Breast epithelium (tissue), 4 donors: ENCODE measurements at places on chromosomes 3 and 15. TPM values are rescaled to one million over a fixed set of nuclear protein-coding genes. Genes with fewer than 3 reads are reported as not detected.

MKRN2 gene
- 34.7 TPM for total RNA-seq

PPP4R2 gene
- total RNA-seq: 71.4 TPM

GRK7 gene
- total RNA-seq: 0.15 TPM

C3orf85 gene
- not detected for total RNA-seq

KATNBL1 gene
- total RNA-seq: 67.6 TPM

STXBP5L gene
- total RNA-seq: 0.29 TPM

TLR9 gene
- total RNA-seq: 0.29 TPM

FGF7 gene
- total RNA-seq: 42.9 TPM

HESX1 gene
- 0.66 TPM for total RNA-seq

DNA sequence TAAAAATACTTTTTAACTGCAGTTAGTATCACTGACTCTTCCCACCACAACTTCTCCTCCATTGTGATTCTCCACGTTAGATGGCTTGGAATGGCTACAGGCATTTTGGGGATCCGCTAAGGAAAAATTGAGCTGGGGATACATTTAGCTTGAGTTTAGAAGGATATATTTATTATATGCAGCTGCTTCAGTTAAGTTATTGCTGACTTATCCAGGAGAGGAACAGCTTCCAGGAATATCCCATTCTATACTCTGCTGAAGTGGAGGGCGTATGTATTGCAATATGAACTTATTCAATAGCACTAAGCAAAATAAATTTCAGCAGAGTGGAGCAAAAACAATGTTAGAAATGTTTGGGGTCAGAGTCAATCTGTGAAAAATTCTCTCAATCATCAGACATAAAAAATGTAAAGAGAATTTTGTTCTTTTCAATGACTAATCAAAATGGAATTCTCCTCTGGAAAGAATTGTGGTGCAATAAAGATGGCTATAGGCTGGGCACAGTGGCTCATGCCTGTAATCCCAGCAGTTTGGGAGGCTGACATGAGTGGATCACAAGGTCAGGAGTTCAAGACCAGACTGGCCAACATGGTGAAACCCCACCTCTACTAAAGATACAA is 84.7 kb downstream of the NCEH1 start:
- H3K4me1 ChIP-seq: no peaks in the 10 kb centered on the region
- H3K36me3 ChIP-seq: no peaks in the 10 kb centered on the region

- H3K27ac ChIP-seq: no peak overlapping the region
- no peaks in the 10 kb centered on the region for H3K36me3 ChIP-seq
- H3K4me1 ChIP-seq: no peaks in the 10 kb centered on the region
- no peak for DNase-seq
These were observed 18.4 kb downstream of the GOLGB1 start for GRCh38 chr3:121730940-121731687.

DNA sequence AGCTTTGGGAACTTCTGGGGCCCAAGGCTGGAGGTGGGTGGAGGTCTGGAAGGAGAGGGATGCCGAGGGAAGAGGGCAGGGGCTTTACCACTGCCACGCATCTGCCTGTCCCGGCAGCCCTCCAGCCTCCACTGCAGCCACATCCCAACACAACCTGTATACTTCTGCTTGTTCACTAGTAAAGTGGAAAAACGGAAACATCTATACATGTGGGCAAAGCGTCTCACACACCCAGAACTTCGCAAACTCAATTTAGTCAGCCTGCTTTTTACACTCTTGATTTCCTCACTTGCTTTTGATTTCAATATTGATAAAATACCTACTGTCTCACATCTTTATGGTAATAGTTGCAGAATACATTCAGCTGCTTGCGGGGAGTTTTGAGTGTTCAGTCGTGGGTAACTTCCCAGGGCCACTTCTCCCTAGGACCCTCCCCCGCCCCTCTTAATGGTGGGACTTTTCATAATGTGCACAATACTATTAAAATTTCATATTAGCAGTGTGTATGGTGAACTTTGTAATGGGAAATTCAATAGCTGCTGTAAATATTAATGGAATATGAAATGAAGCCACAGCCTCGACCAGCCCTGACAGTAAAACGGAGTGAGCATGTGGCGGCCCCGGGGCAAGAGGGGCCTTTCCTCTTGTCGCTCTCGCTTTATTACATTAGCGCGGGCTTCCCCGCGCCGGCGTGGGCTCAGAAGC is 85.2 kb downstream of the NR2F2 start:
- H3K4me1 ChIP-seq: peaks cover 5% of the 10 kb centered on the region
- no peak overlapping the region for H3K27ac ChIP-seq
- peaks cover 98% of the 10 kb centered on the region for H3K27me3 ChIP-seq
- H3K4me3 ChIP-seq: peak overlapping the region; percentile 55

DNA sequence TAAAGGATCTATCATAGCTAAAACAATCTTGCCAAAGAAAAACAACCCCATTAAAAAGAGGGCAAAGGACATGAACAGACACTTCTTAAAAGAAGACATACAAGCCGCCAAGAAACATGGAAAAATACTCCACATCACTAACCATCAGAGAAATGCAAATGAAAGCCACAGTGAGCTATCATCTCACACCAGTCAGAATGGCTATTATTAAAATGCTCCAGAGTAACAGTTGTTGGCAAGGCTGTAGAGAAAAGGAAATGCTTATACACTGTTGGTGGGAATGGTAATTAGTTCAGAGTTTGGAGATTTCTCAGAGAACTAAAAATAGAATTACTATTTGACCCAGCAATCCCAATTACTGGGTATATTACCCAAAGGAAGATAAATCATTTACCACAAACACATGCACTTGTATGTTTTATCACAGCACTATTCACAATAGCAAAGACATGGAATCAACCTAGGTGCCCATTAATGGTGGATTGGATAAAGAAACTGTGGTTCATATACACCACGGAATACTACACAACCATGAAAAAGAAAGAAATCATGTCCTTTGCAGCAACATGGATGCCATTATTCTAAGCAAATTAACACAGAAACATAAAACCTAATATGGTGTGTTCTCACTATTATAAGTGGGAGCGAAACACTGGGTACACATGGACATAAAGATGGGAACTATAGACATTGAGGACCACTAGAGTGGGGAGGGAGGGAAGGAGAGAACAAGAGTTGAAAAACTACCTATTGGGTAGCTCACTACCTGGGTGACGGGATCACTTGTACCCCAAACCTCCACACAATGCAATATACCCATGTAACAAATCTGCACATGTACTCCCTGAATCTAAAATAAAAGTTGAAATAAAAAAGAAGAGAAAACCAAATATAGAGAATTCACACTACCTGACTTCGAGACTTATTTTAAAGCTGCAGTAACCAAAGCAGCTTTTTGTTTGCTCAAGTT is 32.6 kb downstream of the ITGA11 start:
- no peak overlapping the region for H3K4me3 ChIP-seq
- no peak for DNase-seq
- H3K27ac ChIP-seq: no peak overlapping the region
- H3K27me3 ChIP-seq: no peaks in the 10 kb centered on the region

- no peaks in the 10 kb centered on the region for H3K4me1 ChIP-seq
- no peak overlapping the region for H3K4me3 ChIP-seq
- no peak overlapping the region for H3K27ac ChIP-seq
- DNase-seq: no peak
- H3K27me3 ChIP-seq: no peaks in the 10 kb centered on the region
These were observed 242.0 kb downstream of the EDEM1 start for GRCh38 chr3:5429517-5429890.

GRCh38 chr3:3107858-3108257 is 2.3 kb downstream of the IL5RA start:
- H3K27ac ChIP-seq: no peak overlapping the region
- no peak overlapping the region for H3K4me3 ChIP-seq
- H3K4me1 ChIP-seq: no peaks in the 10 kb centered on the region
- H3K36me3 ChIP-seq: no peaks in the 10 kb centered on the region

GRCh38 chr3:88000853-88001252 is 58.0 kb downstream of the CGGBP1 start:
- H3K36me3 ChIP-seq: no peaks in the 10 kb centered on the region
- DNase-seq: no peak
- no peaks in the 10 kb centered on the region for H3K4me1 ChIP-seq
- H3K4me3 ChIP-seq: peak overlapping the region; percentile 17
- H3K27ac ChIP-seq: no peak overlapping the region

DNA sequence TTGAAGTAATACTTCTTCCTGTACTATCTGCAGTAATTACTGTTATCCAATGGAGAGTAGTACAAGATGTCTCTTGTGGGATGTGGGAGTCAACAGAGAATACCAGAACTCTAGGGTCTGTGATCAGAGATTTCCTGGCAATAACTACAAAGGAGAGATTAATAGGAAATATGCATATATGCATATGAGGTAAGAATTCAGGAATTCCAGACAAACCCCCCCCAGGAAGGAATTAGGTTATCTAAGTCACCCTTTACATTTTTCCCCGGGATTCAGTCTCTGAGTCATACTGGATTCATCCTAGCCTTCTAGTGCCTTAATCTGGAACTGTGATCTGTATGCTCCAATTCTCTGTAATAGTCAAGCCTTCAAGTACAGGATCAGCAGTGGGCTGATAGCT is 49.4 kb downstream of the GTF2E1 start:
- H3K4me3 ChIP-seq: no peak overlapping the region
- H3K36me3 ChIP-seq: no peaks in the 10 kb centered on the region
- no peaks in the 10 kb centered on the region for H3K4me1 ChIP-seq
- H3K27me3 ChIP-seq: no peaks in the 10 kb centered on the region
- DNase-seq: no peak

- H3K36me3 ChIP-seq: no peaks in the 10 kb centered on the region
- peak overlapping the region; percentile 94 for H3K27ac ChIP-seq
- H3K4me3 ChIP-seq: no peak overlapping the region
These were observed 59.5 kb upstream of the RYK start for GRCh38 chr3:134309987-134310700.

- H3K27me3 ChIP-seq: no peaks in the 10 kb centered on the region
- no peak overlapping the region for H3K4me3 ChIP-seq
- no peaks in the 10 kb centered on the region for H3K36me3 ChIP-seq
- H3K27ac ChIP-seq: no peak overlapping the region
- no peaks in the 10 kb centered on the region for H3K4me1 ChIP-seq
These were observed 78.0 kb upstream of the MBNL1 start for GRCh38 chr3:152190636-152191183.

GRCh38 chr3:147645761-147646160 is 236.6 kb downstream of the ZIC1 start:
- no peak overlapping the region for H3K27ac ChIP-seq
- H3K4me3 ChIP-seq: no peak overlapping the region
- H3K27me3 ChIP-seq: no peaks in the 10 kb centered on the region
- no peak for DNase-seq
- H3K36me3 ChIP-seq: no peaks in the 10 kb centered on the region

DNA sequence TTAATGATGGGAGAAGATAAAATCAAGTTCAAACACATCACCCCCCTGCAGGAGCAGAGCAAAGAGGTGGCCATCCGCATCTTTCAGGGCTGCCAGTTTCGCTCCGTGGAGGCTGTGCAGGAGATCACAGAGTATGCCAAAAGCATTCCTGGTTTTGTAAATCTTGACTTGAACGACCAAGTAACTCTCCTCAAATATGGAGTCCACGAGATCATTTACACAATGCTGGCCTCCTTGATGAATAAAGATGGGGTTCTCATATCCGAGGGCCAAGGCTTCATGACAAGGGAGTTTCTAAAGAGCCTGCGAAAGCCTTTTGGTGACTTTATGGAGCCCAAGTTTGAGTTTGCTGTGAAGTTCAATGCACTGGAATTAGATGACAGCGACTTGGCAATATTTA is 67.5 kb upstream of the TSEN2 start:
- peaks cover 6% of the 10 kb centered on the region for H3K4me1 ChIP-seq
- no peaks in the 10 kb centered on the region for H3K36me3 ChIP-seq
- no peaks in the 10 kb centered on the region for H3K27me3 ChIP-seq
- H3K4me3 ChIP-seq: no peak overlapping the region
- no peak for DNase-seq

DNA sequence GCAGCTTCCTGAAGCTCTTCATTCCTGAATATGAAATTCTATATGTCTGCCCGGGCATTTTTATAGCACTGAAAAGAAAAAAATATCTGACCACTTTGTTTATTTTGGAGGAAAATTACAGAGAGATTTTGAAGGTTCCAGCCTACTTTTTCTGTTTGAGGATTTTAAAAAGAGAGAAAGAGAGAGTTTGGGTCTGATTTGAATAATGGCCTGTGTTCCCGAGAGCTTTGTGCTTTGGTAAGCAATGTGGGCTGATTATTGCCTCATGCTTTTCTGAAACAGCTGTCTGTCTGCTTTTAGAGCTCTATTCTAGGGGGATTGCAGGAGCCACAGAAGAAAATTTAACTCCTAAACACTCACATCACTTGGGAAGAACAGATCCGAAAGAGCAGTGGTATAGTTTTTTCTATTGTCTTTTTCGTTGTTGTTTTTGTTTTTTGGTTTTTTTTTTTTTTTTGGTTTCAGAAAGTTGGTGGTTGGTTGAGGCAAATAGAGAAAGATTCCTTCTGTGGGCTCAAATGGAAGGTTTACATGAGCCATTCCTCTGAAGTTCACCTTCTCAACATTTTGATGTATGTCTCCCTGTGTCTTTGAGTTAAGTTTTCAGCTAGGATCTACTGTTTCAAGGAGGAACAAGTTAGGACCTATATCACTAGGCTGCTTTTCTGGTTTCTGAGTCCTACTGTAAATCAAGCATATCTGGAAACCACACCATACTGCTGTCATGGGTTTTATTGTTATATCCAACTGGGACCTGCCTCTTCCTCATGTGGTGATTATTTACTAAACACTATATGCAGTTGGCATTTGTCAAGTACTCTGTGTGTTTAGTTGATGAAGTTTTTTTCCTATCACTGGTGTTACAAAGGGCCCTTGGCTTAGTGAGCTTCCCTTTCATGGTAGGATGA is 178.9 kb downstream of the KCNMB2 start:
- no peak overlapping the region for H3K4me3 ChIP-seq
- H3K27me3 ChIP-seq: no peaks in the 10 kb centered on the region
- no peak for DNase-seq
- H3K36me3 ChIP-seq: no peaks in the 10 kb centered on the region

- DNase-seq: no peak
- no peaks in the 10 kb centered on the region for H3K27me3 ChIP-seq
- H3K4me1 ChIP-seq: no peaks in the 10 kb centered on the region
- peak overlapping the region; percentile 63 for H3K27ac ChIP-seq
- H3K36me3 ChIP-seq: no peaks in the 10 kb centered on the region
- H3K4me3 ChIP-seq: peak overlapping the region; percentile 60
These were observed 50.6 kb upstream of the AKAP13 start for GRCh38 chr15:85329561-85330422.

GRCh38 chr3:24225385-24225950 is 269.2 kb downstream of the THRB start:
- peak overlapping the region; percentile 56 for H3K27ac ChIP-seq
- H3K27me3 ChIP-seq: no peaks in the 10 kb centered on the region
- H3K4me1 ChIP-seq: no peaks in the 10 kb centered on the region
- DNase-seq: no peak
- H3K4me3 ChIP-seq: no peak overlapping the region
- no peaks in the 10 kb centered on the region for H3K36me3 ChIP-seq
